Chondrocyte (in vitro differentiated cells): ENCODE measurements at places on chromosomes 5 and 9.

GRCh38 chr9:12667892-12668291 lies 25.3 kb upstream of the TYRP1 start:
- DNase-seq = no peak

DNA sequence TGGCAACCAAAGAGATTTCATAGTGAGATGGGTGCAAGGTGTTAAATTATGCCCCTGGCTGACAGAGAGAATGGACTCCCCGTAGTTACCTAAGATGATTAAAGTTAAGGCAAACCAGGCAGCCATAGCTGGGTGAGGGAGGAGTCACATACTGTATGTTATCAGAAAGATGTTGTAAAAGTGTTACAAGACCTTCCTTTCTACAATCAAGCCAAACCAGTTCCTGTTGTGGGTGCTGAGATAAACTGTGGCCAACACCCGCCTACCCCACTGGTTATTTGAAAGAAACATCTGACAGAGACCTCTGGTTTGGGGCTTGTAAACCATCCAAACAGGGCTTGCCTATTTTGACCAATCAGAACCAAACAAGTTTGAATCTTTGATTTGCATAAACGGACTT lies 684.7 kb upstream of the NUDT12 start:
- DNase-seq = no peak

DNA sequence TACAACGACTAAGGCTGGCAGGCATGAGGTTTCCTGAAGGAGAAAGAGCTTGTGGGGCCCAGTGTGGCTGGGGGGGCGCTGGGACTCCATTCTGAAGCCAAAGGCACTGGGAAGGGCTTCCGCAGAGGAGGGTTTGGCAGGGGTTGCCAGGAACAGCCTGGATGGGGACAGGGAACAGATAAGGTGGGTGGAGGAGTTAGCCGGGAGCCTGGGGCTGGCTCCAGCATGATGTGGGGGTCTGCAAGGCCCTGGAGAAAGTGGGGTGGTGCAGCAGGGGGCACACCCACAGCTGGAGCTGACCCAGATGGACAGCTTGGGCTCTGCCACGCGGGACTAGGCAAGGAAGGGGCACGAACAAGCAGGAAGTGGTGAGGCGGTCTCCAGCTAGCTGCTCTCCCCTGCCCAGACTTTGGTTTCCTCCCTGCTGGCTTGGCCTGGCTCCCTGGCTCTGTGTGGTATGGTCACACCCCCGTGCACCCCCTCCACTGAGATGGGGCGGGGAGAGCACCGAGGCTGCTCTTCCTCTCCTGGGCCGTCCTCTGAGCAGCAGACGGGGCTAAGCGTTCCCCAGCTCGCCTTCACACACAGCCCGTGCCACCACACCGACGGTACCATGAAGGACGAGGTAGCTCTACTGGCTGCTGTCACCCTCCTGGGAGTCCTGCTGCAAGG lies at the start of gene LTC4S:
Gene LTC4S, plus strand, starts transcription at position 519 of the 672 bp plus-strand sequence. Its CDS starts 95 bp downstream, at position 614.
- no peak for DNase-seq

- no peak for DNase-seq
Measured at GRCh38 chr9:38423973-38424843, at the start of gene IGFBPL1. Gene IGFBPL1, minus strand, starts transcription at chr9:38424454. Its CDS starts 30 bp downstream, at chr9:38424424.

GRCh38 chr5:173453167-173453566 lies 125.0 kb upstream of the STC2 start:
- no peak for DNase-seq
